Stimulated activated CD8-positive, alpha-beta memory T cell treated with anti-CD3 and anti-CD28 coated beads, Interleukin-7, amount 100 ng/mL, for 24 hours (primary cell): ENCODE measurements at places on chromosomes 3 and 15.

DNA sequence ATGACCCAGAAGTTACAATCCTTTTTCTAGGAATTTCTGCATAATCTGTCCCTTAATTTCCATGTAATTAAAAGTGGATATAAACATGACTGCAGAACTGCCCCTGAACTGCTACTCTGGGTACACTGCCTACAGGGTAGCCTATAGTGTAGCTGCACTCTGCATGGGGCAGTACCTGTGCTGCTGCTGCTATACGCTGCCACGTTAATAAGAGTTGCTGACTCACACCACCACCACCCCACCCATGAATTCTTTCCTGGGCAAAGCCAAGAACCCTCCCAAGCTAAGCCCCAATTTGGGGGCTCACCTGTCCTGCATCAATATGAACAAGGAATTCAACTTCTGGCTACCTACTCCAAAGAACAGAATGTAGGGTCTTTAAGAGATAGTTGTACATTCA lies 13.9 kb downstream of the HDGFL3 start:
- no peak for DNase-seq

DNA sequence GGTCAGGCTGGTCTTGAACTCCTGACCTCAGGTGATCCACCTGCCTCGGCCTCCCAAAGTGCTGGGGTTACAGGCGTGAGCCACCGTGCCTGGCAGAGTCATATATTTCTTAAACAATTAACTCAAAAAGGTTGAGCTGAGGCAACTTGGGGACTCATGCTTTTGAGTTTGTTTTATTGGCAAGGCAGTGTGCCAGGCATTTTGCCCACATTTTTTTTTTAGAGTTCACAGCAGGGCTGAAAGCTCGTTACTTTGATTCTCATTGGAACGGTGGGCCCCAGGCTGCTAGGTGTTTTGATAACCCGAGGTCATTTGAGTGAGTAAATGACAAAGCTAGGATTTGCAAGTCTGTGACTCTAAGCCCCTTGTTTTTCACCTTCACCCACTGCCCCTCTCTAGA lies 76.2 kb downstream of the CCK start:
- DNase-seq = no peak

- no peak for DNase-seq
These were observed 81.4 kb upstream of the CFAP20DC start for GRCh38 chr3:59131016-59131766.

- DNase-seq = peak; percentile 17
These were observed 68.1 kb downstream of the SLC6A1 start for GRCh38 chr3:11060500-11061251.

DNA sequence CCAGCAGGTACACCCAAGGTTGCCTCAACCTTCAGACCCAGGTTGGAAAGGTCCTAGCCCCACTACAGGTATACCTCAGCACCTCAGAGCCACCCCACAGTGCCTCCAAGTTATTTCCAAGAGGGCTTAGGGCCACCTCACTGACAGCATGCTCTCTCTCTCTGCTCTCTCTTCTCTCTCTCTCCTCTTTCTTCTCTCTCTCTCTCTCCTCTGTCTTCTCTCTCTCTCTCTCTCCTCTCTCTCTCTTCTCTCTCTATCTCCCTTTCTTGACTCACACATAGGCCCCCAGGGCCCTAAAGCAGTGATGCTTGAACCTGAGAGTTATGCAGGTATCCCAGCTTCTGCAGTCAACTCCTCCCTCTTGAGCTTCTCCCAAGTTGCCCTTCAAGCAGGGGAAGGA lies 4.2 kb downstream of the CAV3 start:
- DNase-seq = no peak

DNA sequence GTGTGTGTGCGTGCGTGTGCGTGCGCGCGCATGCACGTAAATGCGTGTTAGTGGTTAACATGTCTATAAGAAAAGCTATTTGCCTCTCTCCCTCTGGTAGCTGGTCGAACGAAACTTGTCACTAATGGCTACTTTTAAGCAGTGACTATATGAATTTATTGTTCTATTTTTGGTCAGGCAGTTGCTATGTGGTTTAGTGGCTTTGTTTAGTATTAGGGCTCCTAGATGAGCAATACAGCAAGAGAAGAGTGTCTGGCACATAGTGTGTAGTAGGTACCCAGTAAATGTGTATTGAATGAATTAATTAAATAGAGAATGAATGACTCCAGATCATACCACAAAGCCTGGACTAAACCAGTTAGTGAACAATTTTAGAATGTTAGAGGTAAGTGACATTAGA lies 171.6 kb downstream of the PPM1L start:
- no peak for DNase-seq

- no peak for DNase-seq
These were observed 100.2 kb downstream of the CNTN4 start for GRCh38 chr3:2198776-2199279.

DNA sequence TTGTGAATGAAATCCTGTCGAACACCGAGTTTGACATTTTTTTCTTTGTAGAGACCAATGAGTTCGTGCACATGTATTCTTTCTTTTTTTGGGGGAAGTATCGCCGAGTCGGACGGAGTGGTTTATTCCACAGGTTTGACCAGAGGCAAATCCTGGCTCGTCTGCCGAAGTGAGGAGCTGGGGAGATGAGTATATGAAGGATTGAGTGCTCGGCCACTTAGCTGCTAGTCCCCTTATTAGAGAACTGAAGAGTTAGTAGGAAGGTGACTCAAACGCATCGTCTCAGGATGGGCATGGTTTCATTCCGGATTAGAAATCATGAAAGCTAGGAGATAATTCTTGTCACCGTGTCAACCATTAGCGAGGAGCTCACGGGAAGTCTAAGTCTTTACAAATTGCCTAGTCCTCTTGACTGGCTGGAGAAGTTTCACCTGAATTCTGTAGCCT lies 154.7 kb upstream of the GOLIM4 start:
- DNase-seq = no peak

GRCh38 chr3:178140531-178141304 lies 395.5 kb upstream of the KCNMB2 start:
- DNase-seq = no peak

GRCh38 chr15:99439524-99439835 lies 126.3 kb upstream of the MEF2A start:
- no peak for DNase-seq

- no peak for DNase-seq
These were observed 725.3 kb downstream of the SI start for GRCh38 chr3:164352991-164353390.

DNA sequence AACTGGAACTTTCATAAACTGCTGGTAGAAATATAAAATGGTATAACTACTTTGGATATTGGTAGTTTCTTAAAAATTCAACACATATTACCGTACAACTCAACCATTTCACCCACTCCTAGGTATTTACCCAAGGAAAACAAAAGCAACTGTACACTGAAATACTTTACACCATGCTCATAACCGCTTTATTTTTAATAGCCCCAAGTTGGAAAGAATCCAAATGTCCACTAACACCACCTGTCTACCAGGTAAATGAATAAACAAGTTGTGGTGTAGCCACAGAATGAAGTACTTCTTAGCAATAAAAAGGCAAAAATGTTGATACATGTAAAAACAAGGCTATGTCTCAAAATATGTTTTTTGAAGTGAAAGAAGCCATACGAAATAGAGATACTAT lies 215.9 kb upstream of the PEX5L start:
- DNase-seq = no peak

GRCh38 chr3:132038198-132038825 lies 3.5 kb upstream of the CPNE4 start:
- no peak for DNase-seq

GRCh38 chr3:69442771-69443311 lies 57.0 kb upstream of the FRMD4B start:
- no peak for DNase-seq

- no peak for DNase-seq
These were observed 14.5 kb downstream of the NEK10 start for GRCh38 chr3:27354588-27355203.

GRCh38 chr3:141728355-141728892 lies 9.7 kb upstream of the RNF7 start:
- DNase-seq = no peak

GRCh38 chr3:37450561-37450960 lies 276.2 kb upstream of the LRRFIP2 start:
- DNase-seq = no peak

DNA sequence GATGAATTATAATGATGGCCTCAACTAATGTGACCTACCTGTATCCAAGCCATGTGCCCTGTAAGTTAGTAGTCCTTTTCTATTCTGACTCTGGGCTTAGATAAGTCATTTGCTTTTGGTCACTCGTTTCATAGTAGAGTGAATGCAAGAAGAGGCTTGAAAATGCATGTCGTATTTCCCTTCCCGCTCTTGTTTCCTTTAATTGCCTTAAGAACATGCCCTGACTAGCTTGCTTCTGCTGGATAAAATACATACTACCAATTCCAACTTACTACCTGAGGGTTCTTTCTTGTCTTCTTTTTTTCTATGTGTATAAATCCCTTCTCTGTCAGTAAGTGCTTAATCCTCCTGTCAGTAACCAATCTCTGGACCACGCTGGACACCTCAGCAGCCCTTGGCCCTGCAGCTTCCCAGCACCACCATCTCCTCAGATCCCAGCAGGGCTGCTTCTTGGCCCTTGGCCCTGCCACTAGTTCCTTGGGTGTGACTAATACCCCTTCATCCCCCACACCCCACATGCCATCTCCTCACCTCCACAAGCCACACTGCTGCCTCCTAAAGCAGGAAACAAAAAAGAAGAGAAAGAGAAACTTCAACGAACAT lies 771.7 kb downstream of the IGSF11 start:
- DNase-seq = no peak

DNA sequence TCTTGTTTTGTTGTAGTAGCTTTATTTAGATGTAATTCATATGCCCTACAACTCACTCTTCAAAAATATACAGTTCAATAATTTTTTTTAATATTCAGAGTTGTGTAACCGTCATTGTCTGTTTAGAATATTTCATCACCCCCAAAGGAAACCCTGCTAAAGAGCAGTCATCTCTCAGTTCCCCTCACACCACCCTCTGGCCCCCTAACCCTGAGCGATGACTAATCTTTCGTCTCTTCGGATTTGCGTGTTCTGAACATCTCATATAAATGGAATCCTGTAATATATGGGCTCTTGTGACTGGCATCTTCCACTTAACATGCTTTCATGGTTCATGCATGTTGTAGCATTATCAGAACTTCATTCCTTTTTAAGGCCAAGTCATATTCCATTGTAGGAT lies 183.8 kb downstream of the ATG7 start:
- no peak for DNase-seq

- DNase-seq = no peak
These were observed 31.9 kb upstream of the ZNF280D start for GRCh38 chr15:56765251-56765650.

DNA sequence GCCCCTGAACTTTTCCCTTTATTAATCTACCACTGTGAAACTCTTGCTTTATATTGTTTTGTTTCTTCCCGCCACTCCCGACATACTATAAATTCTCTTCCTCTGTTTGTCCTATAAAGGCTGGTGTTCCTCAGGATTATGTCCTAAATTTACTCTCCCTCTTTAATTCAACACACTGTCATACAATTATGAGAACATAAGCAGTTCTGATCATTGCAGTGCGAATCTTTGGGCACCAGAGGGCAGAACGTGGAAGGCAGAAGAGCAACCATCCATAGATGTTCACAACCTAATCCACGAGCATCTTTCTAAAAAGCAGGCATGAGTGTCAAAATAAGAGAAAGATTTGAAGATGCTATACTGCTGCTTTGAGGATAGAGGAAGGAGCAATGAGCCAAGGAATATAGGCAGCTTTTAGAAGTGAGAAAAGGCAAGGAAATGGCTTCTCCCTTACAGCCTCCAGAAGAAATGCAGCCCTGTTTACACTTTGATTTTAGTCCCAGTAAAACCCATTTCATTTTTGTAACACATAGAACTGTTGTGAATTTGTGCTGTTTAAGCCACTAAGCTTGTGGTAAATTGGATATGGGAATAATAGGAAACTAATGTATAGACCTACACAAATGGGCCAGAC lies 179.4 kb downstream of the GBE1 start:
- DNase-seq = no peak

DNA sequence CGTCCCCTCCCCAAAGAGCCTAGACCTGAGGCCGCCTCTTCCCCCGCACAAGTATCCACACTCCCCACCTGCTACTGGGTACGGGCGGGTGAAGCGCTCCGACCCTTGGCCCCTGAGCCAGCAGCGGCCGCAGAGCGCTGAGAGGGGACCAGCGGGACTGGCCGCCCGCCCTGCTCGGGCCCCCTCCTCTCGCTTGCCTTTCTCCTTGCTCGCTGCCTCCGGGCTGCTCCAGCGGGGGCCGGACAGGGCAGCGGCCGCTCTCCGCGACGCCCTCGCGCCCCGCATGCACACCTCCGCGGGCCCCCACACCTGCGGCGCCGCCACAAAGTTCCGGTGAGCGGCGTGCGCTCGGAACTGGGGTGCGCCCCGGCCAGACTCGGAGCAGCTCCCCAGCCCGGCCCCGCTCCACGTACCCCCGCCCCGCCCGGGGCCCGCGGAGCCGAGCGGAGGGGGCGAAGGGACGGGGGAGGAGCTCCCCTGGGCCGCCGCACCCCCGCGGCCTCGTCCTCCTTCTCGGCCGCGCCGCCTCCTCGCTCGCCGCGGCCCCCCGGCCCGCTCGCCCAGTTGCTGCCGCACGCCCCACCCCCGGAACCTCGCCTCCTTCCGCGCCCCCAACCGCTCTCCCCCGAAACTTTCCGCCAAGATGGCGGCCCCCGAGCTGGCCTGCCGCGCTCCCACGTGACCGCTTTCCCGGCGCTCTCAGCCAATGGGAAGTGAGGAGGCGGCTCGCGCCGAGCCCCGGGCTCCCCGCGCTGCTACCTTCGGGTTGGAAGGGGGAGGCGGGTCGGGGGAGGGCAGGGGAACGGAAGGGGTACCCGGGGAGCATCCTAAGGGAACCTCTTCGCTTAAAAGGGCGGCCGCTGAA lies 704 bp downstream of the DLG1 start:
- peak; percentile 76 for DNase-seq

DNA sequence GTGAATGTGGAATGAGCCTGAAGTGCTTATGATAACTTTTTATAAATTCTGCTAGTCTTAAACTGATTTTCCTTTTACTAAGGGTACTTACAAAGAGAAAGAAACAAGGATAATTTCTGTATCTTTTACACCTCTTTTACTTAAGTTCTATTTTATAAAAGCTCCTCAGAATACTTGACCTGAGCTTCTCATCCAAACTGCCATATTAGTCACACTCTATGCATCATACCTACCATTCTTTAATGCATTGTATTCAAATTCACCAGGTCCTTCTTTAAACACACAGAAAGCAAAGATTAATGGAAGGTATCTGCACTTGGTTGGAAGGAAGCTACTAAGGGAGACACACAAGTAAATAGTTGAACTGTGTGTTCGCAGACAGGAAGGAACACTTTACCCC lies 1.6 kb upstream of the TOPAZ1 start:
- DNase-seq = no peak

- no peak for DNase-seq
These were observed 297.9 kb downstream of the FHIT start for GRCh38 chr3:60953351-60953750.

- DNase-seq = no peak
These were observed 255.9 kb upstream of the CMC1 start for GRCh38 chr3:27985369-27986035.

DNA sequence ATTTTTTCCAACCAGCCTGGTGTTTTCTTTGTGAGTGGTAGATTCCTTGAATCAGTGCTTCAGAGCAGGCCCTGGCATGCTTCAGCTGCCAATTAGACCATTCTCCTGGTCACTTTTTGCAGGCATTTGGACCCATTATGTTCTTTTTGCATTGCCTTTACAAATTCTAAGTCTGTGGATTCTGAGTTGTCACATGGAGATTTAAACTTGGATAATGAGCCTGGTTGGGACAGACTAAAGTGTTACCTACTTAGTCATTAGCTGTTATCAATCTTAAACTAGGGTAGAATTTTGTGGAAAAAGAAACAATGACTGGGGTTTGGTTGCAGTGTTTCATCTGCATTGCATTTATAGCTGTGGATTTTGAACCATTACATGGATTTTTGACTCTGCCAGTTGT lies 40.6 kb downstream of the ARHGEF26 start:
- DNase-seq = no peak
